ENCODE measurements at places on chromosomes 16 and 17.

GRCh38 chr16:81554979-81555378 is 110.4 kb downstream of the CMIP start:
- DNase-seq, result no peak

- DNase-seq, result no peak
Measured at GRCh38 chr16:49483251-49483650, 109.6 kb downstream of the C16orf78 start.

- DNase-seq, result no peak
Measured at GRCh38 chr17:4017377-4017776, 53.1 kb upstream of the ATP2A3 start.

GRCh38 chr16:15970202-15970601 is 20.8 kb downstream of the ABCC1 start:
- no peak for DNase-seq

DNA sequence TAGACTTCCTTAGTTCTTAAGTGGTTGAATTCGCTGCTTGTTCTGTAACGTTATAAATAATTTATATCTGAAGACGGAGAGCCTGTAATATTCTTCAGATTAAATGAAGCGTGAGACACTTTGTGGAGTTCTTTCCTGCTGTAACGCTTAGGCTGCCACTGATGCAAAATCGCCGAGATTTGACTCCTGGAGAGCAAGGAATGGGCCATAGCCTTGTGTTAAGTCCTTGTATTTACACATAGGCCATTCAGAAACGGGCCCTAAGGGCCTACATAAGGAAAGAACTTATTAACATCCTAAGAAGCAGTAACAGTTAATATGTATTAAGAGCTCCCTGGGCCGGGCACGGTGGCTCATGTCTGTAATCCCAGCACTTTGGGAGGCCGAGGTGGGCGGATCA is 936 bp downstream of the EMC6 start:
- DNase-seq, result no peak

- DNase-seq, result no peak
Measured at GRCh38 chr16:386641-387156, 4.9 kb upstream of the PGAP6 start.

DNA sequence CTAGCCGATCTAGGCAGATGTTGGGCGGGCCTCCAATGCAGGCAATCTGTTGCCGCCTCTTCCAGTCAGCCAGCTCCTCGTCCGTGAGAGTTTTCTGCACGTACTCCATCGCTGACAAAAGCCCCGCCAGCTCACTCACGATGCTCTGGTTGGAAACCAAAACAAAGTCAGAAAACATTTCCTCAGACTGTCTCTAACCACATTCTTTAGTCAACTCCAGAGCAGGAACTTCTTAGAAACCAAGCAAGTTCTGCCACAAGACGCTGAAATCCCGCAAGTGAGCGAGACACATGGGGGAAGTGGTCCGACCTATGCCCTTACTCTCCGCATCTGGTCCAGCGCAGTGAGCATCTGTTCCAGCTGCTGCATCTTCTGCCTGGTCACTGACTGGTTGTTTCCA is 49.1 kb downstream of the STAT5A start:
- DNase-seq, result peak; percentile 94

- DNase-seq, result no peak
Measured at GRCh38 chr17:30041551-30041950, 75.1 kb upstream of the NSRP1 start.

GRCh38 chr16:57409870-57410587 is 5.5 kb downstream of the CCL17 start:
- DNase-seq, result no peak

- no peak for DNase-seq
Measured at GRCh38 chr17:79089720-79090442, 15.3 kb downstream of the ENGASE start.

- DNase-seq, result no peak
Measured at GRCh38 chr17:52470553-52470952, 312.0 kb upstream of the CA10 start.

DNA sequence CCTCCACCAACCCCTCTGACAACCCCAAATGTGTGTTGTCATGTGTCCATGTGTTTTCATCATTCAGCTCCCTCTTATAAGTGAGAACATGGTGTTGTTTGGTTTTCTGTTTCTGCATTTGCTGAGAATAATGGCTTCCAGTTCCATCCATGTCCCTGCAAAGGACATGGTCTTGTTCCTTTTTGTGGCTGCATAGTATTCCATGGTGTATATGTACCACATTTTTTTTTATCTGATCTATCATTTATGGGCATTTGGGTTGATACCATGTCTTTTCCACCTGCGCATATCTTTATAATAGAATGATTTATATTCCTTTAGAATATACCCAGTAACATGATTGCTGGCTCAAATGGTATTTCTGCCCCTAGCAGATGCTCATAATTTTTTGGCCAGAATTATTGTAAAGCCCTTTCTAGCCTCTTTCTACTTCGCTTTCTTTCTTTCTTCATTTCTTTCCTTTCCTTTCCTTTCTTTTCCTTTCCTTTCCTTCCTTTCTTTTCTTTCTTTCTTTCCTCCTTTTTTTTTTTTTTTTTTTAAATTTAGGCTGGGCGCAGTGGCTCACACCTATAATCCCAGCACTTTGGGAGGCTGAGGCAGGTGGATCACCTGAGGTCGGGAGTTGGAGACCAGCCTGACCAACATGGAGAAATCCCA is 12.7 kb downstream of the REXO5 start:
- DNase-seq, result no peak

GRCh38 chr16:71338193-71338592 is 20.3 kb upstream of the CALB2 start:
- DNase-seq, result no peak

DNA sequence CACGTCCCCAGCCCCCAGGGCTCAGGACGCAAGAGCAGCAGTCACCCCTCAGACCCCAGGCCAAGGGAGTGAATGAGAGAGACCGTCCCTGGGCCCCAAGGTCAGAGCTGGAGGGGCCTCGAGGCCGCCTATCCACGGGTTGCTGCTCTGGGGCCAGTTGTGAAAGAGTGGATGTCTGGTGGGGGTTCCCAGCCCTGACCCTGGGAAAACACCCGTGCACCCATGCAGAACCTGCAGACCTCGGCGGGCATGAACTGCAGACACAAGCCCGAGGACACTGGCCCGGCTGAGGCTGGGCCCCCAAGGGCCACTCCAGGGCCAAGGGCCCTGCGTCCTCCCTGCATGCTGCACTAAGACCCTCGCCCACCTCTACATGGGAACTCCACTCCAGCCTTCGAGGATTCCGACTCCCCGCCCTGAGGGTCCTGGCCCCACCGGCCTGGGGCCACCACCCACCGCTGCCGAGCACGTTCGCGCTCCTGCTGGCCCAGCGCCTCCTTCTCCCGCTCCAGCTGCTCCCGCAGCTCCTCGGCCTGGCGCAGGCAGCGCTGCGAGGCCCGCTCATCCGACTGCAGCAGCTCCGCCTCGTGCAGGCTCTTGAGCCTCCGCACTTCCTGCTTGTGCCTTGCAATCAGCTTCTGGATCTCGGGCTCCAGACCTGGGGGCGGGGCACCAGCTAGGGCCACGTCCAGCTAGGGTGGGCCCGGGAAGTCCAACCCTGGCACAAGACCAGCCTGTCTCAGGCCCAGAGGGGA is 27.6 kb upstream of the AATK start:
- DNase-seq, result no peak

GRCh38 chr17:44585315-44585714 is 28.0 kb downstream of the FZD2 start:
- no peak for DNase-seq

GRCh38 chr17:55524440-55525220 is 13.4 kb upstream of the SMIM36 start:
- peak; percentile 27 for DNase-seq

DNA sequence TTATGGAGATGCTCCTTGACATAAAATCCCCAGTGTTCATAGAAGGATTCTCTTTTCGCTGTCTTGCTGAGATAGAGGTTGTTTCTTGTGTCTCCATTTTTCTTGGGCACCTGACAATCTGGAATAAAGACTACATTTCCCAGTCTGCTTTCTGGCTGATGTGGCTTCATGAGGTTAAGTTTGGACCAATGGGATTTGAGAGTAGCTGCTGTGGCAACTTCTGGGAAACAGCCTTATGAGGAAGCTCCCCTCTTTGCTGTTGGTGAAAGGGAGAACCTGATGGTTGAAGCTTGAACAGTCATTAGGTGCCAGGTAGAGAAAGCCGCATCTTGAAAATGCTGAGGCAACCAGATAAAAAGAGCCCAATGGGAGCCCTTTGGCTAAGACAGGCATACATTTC is 24.4 kb downstream of the HS3ST4 start:
- DNase-seq, result no peak

DNA sequence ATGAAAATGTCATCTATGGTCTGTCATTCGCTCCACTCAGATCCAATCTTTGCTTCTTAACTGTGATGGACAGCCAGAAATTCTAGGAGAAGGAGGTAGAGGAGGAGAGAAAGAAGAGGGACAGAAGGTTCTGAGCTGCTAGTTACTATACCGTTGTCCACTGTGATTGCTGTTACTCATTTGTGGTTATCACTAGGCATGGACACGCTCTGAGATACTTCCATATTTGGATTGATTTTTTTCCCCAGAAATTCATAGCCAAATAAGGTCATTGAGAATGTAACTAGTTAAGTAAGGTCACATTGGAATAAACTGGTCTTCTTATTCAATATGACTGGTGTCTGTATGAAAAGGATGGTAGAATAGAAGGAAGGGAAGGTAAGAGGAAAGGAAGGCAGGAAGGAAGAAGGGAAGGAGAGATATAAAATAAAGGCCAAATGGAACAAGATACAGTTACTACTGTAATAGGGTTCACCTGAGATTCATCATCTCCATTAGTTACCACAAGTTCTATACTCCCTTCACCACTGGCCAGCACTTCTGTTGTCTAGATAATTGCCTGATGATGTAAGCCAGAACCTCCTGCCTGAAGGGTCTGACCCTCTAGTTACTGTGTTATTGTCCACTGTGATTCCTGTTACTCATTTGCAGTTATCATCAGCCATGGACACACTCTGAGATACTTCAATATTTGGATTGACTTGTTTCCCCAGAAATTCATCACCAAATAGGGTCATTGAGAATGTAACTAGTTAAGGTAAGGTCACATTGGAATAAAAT is 2.9 kb downstream of the KRTAP9-7 start:
- no peak for DNase-seq
